ENCODE measurements at places on chromosomes 16 and 17. TPM values are rescaled to one million over a fixed set of nuclear protein-coding genes. Genes with fewer than 3 reads are reported as not detected.

DNA sequence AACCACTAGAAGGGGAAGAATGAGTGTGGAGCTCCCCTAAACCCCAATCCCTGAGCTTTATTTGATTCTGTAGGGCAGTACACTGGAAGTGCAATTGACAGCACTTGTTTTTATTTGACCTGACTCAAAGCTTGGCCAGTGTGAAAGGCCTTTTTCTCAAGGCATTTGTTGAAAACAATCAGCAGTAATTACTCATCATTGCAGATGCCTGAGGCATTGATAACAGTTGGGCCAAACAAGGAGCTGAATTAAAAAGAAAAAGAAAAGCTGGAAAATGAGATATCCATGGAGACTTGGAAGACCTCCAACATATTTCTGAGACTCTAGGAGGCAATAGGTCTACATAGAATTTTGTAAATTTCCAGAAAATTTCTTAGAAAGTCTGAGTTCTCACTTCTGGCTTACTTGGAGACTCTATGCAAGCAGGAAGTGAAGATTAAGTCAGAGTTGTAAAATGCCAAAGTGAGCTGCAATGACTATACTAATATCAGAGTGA, 200.8 kb upstream of the KCNJ16 start:
- H3K4me1 ChIP-seq, result no peaks in the 10 kb centered on the region
- peaks cover 5% of the 10 kb centered on the region for H3K27me3 ChIP-seq
- H3K27ac ChIP-seq, result no peak overlapping the region
- no peaks in the 10 kb centered on the region for H3K36me3 ChIP-seq
- no peak for DNase-seq
- no peak overlapping the region for H3K4me3 ChIP-seq

DNA sequence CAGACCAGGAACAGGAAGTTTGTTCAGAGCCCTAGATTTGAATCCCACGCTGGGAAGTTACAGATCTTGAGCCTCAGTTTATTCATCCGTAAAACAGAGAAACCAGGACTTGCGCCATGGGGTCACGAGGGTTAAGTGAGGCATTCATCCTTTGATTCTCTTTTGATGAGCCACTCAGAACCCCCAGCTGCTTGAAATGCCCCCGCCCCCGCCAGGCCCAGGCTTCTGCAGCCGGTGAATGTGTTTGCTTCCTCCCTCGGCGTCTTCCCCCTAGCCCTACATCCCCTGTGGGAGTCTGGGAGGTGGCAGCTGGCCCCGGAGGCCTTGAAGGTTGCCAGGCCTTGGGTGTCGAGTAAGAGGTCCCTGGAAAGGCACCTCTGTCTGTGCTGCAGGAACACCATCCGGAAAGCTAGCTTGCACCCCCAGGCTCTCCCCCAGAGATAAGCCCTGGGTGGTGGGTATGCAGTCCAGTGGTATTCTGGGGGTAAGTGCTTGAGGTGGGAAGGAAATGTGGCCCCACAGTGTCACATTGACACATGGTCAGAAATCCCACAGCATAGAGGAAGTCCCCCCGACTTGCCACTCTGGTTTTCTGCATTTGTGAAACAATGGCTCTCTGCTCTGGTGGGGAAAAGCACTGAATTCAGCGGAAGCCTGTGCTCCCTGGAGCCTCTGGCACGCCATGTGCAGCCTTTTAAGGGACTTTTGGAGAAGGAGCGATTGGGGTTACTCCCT, 14.9 kb downstream of the IRF8 start:
- peak overlapping the region; percentile 56 for H3K27ac ChIP-seq
- no peak for DNase-seq
- H3K4me1 ChIP-seq, result peaks cover 32% of the 10 kb centered on the region
- peaks cover 65% of the 10 kb centered on the region for H3K36me3 ChIP-seq

- H3K27me3 ChIP-seq, result peaks cover 22% of the 10 kb centered on the region
- no peaks in the 10 kb centered on the region for H3K4me1 ChIP-seq
- no peak overlapping the region for H3K4me3 ChIP-seq
- no peaks in the 10 kb centered on the region for H3K36me3 ChIP-seq
Measured at GRCh38 chr17:62870030-62870541, 62.0 kb upstream of the MARCHF10 start.

DNA sequence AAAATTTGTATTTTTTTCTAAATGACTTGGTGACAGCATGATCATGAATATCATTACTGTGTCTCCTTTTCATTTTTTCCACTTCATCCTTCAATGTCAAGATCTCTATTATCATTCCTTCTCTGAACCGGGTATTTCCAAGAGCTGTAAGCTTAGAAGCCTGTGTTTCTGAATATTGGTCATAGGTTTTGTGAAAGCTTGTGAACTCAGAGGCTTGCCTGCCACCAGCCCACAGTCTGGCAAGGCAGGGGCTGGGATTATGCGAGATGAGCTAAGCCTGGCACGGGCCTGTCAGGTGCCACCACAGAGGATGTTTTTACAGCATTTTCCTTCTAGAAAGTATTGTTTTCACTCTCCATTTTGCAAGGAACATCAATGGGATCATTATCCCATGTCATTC, 92.8 kb downstream of the MYH10 start:
- DNase-seq, result no peak
- H3K4me1 ChIP-seq, result peaks cover 3% of the 10 kb centered on the region
- H3K36me3 ChIP-seq, result no peaks in the 10 kb centered on the region
- H3K27ac ChIP-seq, result no peak overlapping the region

GRCh38 chr16:89534252-89534756, 26.1 kb downstream of the SPG7 start:
- no peak for DNase-seq
- peaks cover 34% of the 10 kb centered on the region for H3K36me3 ChIP-seq
- H3K27me3 ChIP-seq, result no peaks in the 10 kb centered on the region
- H3K4me3 ChIP-seq, result no peak overlapping the region
- H3K27ac ChIP-seq, result peak overlapping the region; percentile 76
- peaks cover 16% of the 10 kb centered on the region for H3K4me1 ChIP-seq

- no peak overlapping the region for H3K27ac ChIP-seq
- no peak overlapping the region for H3K4me3 ChIP-seq
Measured at GRCh38 chr17:74956093-74956492, 16.5 kb downstream of the HID1 start.

DNA sequence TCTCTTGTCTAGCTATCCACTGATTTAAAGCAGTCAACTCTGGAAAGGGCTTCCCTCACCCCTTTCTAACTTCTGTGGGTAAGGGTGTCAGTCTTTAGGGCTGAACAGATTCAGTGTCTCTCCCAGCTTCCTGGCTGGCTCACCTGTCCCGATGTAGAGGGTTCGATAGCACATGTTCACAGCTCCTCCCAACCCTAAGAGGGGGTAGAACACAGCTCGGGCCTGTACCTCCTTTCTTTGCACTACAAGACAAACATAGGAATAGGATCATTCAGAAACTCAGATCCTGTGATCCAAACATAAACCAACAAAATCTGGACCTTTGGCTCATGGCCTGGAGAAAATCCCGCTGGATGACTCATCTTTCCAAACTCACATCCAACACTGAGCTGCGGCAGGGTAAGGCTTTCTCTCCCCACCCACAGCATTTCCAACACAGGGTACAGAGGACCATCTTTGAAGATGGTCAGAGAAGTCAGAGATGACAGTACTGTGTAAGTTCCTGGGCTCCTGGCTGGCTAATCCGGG, 5.8 kb upstream of the DHRS13 start:
- H3K36me3 ChIP-seq, result peaks cover 9% of the 10 kb centered on the region
- H3K27ac ChIP-seq, result peak overlapping the region; percentile 40
- no peaks in the 10 kb centered on the region for H3K27me3 ChIP-seq
- DNase-seq, result no peak

GRCh38 chr16:24253192-24253591, 2.9 kb upstream of the CACNG3 start:
- H3K4me1 ChIP-seq, result peaks cover 5% of the 10 kb centered on the region
- H3K27ac ChIP-seq, result no peak overlapping the region

DNA sequence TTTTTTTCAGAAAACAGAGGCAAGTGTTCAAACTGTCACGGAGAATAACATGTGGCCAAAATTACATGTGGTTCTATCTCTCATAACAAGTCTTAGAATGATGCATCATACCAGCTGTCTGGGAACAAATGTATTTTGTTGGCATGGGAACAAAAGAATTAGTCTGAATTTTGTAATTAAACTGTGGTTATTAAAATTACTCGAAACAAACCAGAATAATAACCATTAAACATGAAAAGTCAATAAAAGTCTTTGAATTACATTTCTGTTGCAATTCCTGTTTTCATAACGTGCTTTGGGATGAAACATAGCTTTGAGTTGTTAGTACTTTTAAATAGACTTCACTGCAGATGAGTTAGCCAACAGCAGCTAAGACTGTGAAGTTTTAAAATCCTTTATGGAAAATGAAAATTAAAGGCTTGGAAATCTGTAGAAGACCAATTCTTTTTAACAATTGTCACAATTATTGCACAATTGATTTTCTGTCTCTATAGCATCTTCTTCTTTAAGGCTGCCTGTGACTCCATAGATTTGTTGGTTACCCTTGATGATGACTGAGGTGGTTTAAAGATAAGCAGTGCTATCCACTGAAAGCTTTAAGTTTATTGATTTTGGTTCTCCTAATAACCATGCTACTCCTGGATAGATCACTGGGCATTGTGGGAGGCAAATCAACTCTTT, 117.9 kb upstream of the AXIN2 start:
- no peak overlapping the region for H3K27ac ChIP-seq
- DNase-seq, result no peak
- H3K27me3 ChIP-seq, result no peaks in the 10 kb centered on the region
- H3K4me1 ChIP-seq, result no peaks in the 10 kb centered on the region

- peaks cover 18% of the 10 kb centered on the region for H3K4me1 ChIP-seq
- H3K4me3 ChIP-seq, result no peak overlapping the region
- DNase-seq, result no peak
- H3K36me3 ChIP-seq, result no peaks in the 10 kb centered on the region
- H3K27me3 ChIP-seq, result no peaks in the 10 kb centered on the region
Measured at GRCh38 chr17:75074532-75074931, 13.2 kb upstream of the SLC16A5 start.

- H3K4me3 ChIP-seq, result no peak overlapping the region
- no peak for DNase-seq
- H3K27me3 ChIP-seq, result no peaks in the 10 kb centered on the region
- H3K27ac ChIP-seq, result no peak overlapping the region
- H3K4me1 ChIP-seq, result peaks cover 54% of the 10 kb centered on the region
Measured at GRCh38 chr17:4317610-4318009, 48.9 kb downstream of the UBE2G1 start.

- H3K4me1 ChIP-seq, result peaks cover 33% of the 10 kb centered on the region
- no peak overlapping the region for H3K27ac ChIP-seq
- H3K27me3 ChIP-seq, result peaks cover 6% of the 10 kb centered on the region
- DNase-seq, result peak; percentile 64
Measured at GRCh38 chr16:66588981-66589713, 9.9 kb downstream of the CMTM2 start.

GRCh38 chr17:4098521-4099209, 44.2 kb downstream of the ZZEF1 start:
- no peaks in the 10 kb centered on the region for H3K27me3 ChIP-seq
- no peak for DNase-seq
- H3K4me3 ChIP-seq, result no peak overlapping the region
- peaks cover 20% of the 10 kb centered on the region for H3K36me3 ChIP-seq
- peaks cover 2% of the 10 kb centered on the region for H3K4me1 ChIP-seq

DNA sequence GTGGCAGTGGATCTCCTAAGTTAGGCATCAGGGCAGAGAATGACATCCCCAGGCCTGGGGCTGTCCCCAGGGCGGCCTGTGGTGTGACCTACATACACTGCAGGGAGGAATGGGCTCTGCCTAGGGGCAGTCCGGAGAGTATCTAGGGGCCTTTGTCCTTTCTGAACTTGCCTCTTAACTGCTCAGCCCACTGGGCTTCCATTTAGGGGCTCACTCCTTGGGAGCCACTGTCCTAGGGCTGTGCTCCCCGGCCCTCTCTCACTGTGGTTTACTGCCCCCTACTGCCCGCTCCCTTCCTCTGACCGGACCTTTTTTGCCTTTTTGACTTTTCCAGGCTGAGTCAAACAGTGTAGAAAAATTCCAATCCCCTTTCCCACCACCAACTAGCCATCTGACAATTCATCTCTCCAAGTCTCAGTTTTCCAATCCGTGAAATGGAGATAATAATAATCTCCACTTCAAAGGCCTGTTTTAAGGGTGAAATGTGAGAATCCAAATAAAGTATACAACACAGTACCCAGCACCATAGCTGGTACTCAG, 66.8 kb downstream of the DNAH3 start:
- no peak overlapping the region for H3K4me3 ChIP-seq
- H3K27ac ChIP-seq, result no peak overlapping the region
- DNase-seq, result peak; percentile 31
- H3K4me1 ChIP-seq, result peaks cover 3% of the 10 kb centered on the region
- H3K27me3 ChIP-seq, result peaks cover 17% of the 10 kb centered on the region

DNA sequence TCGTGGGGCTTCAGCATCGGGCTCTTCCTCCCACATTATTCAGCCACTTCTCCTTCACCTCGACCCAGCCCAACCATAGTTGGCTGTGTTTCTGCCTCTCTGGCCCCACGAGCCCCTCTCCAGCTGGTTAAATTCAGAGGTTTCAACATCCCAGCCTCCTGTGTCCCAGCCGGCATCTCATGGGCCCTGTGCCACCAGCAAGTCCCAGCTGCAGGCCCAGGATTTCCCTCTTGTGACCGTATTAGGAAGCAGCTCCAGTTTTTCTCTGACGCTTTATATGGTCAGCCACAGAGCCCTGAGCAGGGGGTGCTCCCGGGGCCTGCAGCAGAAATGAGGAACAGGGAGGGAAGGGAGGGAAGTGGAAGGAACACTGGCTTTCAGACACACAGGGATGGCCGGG, 27.4 kb downstream of the MYH11 start:
- no peaks in the 10 kb centered on the region for H3K27me3 ChIP-seq
- H3K27ac ChIP-seq, result no peak overlapping the region
- no peaks in the 10 kb centered on the region for H3K4me1 ChIP-seq

- peaks cover 12% of the 10 kb centered on the region for H3K36me3 ChIP-seq
- no peak overlapping the region for H3K4me3 ChIP-seq
Measured at GRCh38 chr17:67534941-67535340, 157.9 kb downstream of the PITPNC1 start.

GRCh38 chr16:57562066-57562465, 19.6 kb downstream of the ADGRG5 start:
- peaks cover 6% of the 10 kb centered on the region for H3K4me1 ChIP-seq
- no peak overlapping the region for H3K27ac ChIP-seq
- no peak for DNase-seq
- H3K36me3 ChIP-seq, result peaks cover 5% of the 10 kb centered on the region

The CCDC40 gene
- 1.3 TPM for total RNA-seq

The KRTAP4-5 gene
- total RNA-seq, result not detected

The ATP1B2 gene
- 0.10 TPM for total RNA-seq

The OR4D1 gene
- 0.14 TPM for total RNA-seq

The SMPD3 gene
- total RNA-seq, result 0.16 TPM

The TPPP3 gene
- total RNA-seq, result not detected

The C16orf89 gene
- total RNA-seq, result not detected

The ATP2C2 gene
- not detected for total RNA-seq

The SNAI3 gene
- total RNA-seq, result 2.2 TPM

The CTRB2 gene
- total RNA-seq, result not detected

The ZNF19 gene
- 3.6 TPM for total RNA-seq

The MEFV gene
- 0.12 TPM for total RNA-seq

Data from activated naive CD8-positive, alpha-beta T cell treated with anti-CD3 and anti-CD28 coated beads for 36 hours (primary cell).